ENCODE measurements at places on chromosomes 7 and 10.

DNA sequence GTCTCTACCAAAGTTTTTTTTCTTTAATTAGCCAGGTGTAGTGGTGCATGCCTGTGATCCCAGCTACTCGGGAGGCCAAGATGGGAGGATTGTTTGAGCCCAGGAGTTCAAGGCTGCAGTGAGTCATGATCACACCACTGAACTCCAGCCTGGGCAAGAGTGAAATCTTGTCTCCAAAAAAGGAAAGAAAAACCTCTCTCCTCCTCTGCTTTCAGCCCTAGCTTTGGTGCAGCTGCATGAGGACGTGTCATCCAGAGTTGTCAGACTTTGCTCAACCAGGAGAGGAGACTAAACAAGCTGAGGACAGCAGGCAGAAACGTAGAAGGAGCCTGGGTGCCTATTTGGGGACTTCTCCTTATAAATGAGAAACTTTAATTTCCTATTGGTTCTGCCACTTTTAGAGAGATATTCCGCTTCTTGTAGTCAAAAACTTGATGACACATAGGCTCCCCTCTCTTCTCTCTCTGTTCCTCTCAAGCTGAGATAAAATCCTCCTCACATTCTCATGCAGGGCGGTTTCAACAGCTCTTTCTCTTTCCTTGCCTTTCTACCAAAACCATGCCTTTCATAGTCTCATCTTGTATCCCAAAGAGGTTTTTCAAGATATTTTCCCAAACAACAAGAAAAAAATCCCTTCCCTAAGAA lies 205.4 kb downstream of the ARHGAP12 start:
- DNase-seq = no peak

- DNase-seq = no peak
These were observed 1174.6 kb upstream of the LRRTM3 start for GRCh38 chr10:65751218-65751617.

DNA sequence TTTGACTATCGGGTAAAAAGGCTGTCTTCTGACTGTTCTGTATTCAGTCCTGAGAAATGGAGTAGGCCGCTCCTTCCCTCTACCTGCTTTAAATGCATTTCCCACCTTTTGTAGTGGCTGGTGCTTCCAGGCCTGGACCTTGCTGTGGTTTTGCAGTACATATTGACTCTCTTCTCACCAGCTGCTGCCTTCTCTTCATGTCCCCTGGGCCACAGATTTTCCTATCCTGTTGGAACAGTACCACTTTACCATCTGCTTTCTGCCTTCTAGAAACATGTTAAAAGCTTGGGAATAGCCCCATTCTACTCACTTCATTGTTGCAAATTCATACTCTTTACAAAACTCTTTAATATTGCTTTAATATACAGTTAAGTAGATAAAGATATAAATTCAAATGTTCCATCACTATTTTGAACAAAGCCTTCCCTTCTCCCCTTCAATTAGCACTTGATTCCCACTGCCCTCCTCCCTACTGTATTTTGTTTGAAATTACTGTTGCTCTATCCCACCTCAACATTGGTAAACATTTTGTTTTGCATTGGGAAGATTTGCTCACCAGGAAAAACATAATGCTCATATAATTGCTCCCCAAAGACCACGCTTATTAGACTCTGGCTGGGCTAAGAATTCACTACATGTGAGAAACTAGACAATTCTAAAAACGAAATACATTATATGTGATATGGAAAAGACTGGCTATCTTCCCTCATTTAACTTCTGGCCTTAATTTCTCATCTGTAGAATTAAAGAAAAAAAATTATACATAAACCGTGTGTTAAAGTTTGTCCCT lies 17.3 kb upstream of the SEMA3C start:
- no peak for DNase-seq

DNA sequence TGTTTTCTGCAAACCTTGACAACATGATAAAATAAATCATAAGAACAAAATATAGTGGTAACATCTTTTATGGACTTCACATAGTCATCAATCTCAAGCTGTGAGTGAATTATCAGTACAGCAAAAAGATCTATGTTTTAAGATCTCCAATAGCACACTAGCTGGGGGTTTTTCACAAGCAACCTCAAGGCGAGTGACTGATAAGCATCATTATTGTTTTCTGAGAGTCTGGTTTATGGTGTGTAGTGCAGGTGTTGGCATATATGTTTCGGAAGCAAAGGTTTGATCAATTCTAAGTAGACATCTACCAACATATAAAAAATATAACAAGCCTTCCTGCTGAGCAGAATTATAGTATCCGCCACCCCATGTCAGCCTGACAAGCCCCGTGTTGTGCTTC lies 403.8 kb upstream of the MGMT start:
- no peak for DNase-seq

DNA sequence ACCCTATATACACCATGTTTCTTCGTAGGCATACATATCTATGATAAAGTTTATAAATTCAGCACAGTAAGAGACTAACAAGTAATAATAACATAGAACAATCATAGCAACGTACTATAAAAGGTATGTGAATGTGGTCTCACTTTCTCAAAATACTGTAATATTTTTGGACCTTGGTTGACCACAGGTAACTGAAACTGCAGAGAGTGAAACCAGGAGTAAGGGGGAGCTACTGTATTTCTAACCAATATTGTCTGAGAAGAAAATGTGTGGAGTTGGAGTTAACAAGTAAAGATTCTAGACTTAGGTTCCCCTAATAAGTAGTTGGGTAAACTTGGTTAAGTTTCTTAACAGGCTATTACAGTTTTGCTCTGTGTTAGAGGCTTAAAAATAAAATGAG lies 72.1 kb downstream of the GNAI1 start:
- no peak for DNase-seq

DNA sequence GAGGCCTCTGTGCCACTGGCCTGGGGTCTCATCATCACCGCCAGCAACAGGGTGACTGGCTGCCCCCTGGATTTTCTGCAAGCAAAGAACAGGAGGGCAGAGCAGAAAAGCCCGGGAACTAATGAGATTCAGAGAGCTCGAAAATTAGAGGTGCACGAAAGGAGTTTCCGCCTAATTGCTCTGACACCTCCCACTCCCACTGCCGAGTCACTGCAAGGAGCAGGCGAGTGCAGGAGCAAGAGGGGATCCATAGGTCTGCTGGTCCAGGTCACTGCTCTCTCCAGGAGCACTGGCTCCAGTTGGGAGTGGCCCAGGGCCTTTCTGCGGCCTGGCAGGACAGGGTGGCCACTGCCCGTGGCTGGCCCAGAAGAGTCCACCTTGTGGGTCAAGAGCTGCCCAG lies 276.2 kb downstream of the KCNMA1 start:
- DNase-seq = no peak

DNA sequence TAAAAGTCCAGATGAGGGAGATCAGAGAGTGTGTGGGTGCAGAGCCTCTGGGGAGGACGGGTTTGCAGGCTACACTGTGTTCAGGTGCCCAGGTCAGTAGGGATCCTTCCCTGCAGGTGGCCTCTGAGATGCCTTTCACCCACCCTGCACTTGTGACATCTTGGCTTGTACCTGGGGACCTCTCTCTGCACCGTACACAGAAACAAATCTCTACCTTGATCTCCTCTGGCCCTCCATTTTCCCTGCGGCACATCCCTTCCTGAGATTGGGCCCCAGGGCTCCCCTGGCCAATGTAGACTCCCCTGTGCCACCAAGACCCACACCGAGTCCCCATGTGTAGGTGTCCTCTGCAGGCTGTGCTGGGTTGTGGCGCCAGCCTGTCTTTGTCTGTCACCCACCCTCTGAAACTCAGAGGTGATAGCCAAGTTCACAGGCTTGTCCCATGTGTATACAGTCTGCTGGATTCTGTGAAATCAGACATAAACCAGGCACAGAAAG lies 140.6 kb downstream of the PTPN20 start:
- DNase-seq = no peak

- no peak for DNase-seq
These were observed 110.3 kb downstream of the LRRC4 start for GRCh38 chr7:127920787-127921438.

DNA sequence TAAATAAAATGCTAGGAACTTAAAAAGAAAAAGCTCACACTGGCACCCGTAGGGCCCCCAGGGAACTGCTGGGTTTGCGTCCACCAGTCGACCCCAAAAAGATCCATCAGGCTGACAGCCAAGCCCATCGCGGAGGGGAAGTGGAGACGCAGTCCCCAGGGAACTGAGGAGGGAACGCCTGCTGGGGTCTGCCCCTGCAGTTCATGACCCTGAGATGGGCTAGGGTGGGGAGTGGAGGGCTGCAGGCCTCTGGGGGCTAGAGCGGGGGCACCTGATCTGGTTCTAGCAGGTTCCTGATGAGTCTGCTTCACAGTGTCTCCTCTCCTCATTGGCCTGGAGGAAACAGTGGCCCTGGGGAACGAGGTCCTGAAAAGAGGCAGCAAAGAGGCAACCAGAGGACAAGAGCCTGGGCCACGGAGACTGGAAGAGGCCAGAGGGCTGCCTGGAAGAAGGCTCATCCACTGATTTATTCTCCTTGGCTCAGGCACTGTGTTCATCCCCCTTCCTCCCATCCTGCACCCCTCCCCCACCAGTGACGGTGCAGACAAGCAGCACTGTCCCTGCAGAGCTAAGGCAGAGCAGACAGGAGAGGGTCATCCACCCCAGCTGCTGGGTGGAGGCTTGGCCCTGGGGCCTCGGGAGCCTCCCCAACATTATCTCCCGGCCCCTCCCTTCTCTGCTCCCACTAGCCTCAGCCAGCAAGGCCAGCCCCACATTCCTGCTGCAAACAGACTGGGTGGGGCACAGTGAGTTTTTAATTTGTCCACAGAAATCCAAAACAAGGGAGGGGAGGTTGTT lies 24.7 kb upstream of the HSPA12A start:
- DNase-seq = no peak

- DNase-seq = no peak
These were observed 5.8 kb downstream of the SYNPO2L start for GRCh38 chr10:73649876-73650536.

DNA sequence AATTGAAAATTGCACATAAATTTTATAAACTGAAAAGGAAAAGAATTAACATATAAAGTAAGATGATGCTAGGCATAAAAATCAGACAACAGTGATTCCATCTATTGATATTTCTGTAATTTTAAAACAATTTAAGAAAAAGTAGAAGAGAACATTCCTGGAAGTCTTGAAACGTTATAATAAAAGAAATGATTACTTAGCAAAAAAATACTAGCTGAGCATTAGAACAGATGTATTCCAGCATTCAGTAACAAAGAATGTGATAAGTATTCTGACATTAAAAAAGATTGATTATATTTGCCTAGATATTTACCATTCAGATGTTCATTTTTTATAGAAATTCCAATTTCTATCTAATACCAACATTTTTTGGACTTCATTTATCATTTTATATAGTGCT lies 120.1 kb upstream of the PPP1R9A start:
- no peak for DNase-seq

DNA sequence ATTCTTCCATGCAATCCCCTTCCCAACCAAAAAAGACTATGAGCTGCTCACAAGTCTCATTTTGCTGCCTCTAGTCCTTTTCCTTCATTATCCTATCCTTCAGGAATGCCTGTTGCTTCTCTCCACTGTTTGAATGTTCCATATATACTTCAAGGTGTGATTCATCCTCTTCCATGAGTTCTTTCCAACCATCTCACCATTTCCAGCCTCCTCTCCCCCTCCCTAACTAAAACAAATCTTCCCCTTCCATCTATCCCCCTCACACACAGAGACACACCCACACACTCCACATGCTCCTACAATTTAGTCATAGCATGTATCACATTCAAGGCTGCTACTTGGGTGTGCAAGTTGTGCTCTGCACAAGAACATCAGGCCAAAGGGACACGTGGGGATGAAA lies 254.3 kb downstream of the DYNC1I1 start:
- no peak for DNase-seq

DNA sequence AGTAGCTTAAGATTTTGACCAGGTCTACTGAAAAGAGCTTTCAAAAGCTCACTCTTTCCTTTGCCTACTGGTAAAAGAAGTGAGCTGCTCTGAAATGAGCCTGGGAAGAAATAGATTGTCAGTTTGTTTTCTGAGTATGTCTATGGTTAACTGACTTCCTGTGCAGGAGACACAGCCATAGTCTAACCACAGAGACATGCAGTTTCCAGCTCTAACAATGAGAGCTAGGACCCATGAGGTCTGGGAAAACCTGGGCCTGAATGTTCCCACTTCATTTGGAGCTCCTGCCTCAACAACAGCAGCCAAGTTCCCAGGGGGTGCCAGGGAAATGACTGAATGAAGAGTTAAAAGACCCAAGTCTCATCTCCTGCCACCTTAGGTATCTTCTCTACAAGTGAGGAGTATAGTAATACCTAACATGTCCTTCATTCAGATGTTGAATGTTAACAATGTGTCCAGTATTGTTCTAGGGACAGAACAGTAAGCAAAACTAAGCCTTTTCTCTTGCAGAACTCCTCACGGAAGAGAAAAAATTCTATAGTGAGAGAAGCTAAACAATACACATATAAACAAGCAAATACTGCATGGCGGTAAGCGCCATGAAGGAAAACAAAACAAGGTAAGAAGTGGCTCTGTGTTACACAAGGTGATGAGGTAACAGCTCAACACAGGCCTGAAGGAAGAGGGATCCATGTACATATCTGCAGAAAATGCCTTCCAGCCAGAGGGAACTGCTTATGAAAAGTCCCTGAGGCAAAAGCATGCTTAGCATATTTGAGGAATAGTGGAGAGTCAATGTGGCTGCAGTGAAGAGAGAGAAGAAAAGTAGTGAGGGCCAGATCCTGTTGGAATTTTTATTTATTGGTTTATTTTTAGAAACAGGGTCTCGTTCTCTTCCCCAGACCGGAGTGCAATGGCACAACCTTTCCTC lies 26.4 kb upstream of the ANKRD1 start:
- no peak for DNase-seq

- no peak for DNase-seq
These were observed 4.5 kb upstream of the MGAM start for GRCh38 chr7:141991140-141991539.

GRCh38 chr10:72875250-72876055 lies 18.1 kb upstream of the OIT3 start:
- no peak for DNase-seq

DNA sequence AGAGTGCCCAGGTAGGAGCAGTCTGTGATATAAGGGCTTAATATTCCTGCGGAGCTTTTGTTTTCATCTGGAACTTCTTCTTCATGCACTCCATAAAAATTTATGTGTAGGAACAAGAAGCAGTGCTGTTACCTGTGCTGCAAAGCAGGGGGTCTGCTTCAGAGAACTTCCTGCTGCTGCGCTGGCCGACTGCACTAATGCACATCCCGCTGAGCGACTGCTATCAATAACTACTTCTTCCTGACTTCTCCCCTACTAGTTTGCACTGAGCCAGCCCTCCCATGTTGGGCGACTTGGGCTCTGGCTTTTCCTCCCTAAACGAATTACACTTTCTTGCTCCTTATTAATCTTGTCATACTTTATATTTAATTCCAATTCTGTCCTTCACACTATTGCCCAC lies 150.3 kb downstream of the NEBL start:
- DNase-seq = no peak

- no peak for DNase-seq
These were observed 332.5 kb downstream of the ELMO1 start for GRCh38 chr7:37116093-37116701.

GRCh38 chr10:6719561-6719960 lies 139.5 kb upstream of the PRKCQ start:
- DNase-seq = no peak
